ENCODE measurements at places on chromosomes 7 and 10.

DNA sequence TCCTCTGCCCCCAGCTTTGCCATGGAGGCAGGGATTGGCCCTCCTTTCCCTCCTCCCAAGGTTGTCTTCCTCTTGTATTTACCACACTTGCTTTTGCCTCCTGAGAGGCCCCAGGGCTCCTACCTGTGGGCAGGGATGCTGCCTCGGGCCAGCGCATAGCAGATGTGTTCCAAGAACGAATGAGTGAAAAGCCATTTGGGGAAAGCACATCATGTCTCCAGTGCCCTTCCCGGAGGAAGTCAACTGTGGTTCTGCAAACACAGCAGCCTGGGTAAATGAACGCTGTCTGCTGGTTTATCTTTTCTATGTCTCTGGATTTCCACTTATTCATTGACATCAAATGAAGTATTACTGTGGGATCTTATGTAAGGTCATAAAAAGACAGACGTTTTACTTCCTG, 161.7 kb downstream of the FANK1 start:
- no peak for DNase-seq

- no peak for DNase-seq
Measured at GRCh38 chr10:128704716-128705115, 578.5 kb upstream of the MKI67 start.

GRCh38 chr7:38842746-38843145, 66.2 kb downstream of the VPS41 start:
- DNase-seq: no peak

DNA sequence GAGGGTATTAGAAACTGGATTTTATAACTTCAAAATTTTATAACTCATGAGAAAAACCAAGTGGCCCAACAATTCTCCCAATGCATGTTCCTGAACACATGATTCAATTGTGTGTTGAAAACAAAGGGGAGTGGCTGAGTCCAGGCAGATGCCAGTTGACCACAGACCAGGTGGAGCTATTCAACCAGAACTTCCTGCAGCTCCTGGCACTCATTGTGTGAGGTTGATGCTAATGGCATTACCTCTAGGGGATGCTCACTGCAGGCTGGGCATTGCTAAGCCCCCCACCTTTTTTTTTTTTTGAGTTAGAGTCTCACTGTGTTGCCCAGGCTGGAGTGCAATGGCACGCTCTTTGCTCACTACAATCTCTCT, 20.3 kb downstream of the MYOF start:
- no peak for DNase-seq

GRCh38 chr10:122519144-122519543, 41.4 kb upstream of the DMBT1 start:
- DNase-seq: no peak

DNA sequence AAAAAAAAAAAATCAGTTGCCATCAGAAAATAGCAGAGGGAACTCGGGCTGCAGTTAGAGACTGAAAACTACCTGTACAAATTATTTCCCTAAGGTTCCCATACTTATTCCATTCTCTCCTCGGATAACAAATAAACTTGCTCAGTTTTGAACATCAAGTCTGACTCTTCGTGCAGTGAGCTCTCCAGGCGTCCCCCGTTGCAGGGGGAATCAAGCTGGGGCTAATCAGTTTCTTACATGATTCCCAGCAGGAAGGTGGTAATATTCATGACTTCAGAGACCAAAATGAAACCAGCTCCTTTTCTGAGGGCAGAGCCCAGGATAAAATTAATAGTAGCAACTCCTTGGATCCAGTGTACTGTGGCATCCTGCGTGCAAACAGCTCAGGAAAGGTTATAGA, 135.3 kb downstream of the FRMD4A start:
- no peak for DNase-seq

DNA sequence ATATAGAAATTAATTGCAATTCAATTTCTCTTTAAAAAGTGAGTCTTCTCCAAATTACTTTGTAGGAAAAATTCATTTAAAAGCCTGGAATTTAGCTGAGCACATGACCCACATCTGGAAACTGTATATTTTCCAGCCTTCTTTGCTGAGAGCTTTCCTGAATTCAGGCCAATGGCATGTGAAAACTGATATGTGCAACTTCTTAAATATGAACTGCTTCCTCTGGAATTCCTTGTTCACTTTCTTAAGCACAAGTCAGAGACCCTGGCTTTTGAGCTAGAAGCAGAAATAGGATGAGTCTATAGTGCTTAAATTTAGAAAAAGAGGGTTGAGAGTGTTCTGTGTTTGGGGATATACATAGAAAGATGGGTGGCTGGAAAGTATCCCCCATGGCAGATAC, 365.1 kb upstream of the MTPN start:
- no peak for DNase-seq

DNA sequence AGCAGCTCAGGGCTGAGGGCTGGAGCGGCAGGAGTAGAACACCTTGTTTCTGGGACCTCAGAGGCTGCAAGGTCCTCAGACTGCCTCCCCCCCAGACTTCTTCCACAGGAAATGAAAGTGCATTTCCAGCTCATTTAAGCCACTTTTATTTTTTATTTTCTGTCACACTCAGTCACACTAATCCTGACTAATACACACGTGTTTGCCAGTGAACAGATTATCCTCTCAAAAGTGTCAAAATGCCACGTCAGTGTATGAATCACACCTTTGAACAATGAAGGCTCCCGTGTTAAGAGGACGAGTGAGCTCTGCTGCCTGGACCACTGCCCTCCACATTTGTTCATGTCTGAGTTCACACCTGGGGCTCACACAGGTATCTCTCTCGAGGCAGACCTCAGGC, 488.5 kb downstream of the DNAJB6 start:
- no peak for DNase-seq

DNA sequence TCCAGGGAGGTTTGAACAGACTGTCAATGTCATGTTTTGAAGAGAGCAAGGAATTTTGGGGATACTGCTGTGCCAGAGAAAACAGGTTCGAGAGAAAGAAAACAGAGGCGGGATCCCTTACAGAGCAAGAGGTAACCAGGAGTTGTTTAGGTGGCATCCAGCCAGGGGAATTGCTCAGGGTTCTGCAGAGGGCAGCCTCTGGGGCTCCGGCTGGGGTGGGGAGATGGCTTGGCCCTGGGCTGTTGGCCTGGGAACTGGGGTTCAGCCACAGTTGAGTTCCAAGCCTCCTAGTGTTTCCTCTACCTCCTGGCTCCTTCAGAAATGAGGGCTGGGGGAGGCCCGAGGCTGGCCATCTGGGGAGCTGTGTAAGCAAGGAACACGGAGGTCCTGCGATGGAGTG, 68.0 kb downstream of the CAMK1D start:
- DNase-seq: no peak

GRCh38 chr7:118734541-118734940, 510.0 kb downstream of the ANKRD7 start:
- no peak for DNase-seq

- DNase-seq: no peak
Measured at GRCh38 chr10:72073708-72074573, 14.4 kb downstream of the SPOCK2 start.

DNA sequence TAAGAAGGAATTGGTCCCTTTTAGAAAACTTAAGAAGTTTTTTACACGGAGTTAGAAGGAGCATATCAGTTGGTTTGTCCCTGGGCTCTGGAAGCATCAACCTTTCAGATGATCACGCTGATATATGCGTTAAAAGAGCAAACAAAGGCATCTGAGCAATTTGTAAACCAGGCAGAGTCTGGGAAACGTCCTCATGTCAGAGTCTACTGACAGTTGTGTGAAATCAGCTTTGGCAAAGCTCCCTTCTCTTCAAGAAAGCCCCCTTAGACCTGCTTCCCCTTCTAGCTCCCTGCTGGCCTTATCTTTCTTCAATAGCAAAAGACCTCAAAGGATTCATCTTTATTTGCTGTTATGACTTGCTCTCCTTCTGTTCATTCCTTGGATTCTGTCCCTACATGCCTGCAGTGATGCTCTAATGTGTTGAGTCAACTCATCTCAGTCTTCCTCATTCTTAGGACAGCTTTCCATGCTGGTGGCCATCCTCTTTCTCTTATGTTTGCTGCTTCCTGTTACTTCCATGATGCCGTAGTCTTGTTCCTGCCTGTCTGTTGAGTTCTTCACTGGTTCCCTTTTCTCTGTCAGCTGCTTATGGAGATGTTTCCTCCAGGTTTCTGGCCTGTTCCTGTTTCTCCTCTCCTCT, 106.5 kb upstream of the BMPER start:
- DNase-seq: no peak

DNA sequence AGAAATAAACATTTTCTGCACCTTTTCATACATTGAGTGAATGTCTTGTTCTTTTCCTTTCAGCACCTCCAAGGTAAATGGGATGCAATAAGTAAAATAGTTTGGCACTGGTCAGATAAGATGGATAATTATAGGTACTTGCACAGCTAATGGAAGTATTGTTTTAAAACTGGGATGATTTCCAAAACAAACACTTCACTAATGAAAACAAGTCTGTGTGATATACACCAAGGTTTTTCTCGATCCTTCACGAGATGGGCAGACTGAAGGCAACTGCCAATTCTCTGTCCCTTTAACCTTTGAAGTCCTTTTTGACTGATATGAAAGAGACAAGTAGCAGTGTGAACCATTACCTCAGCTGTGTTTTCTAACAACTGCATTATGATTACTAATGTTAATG, 423.8 kb downstream of the GFRA1 start:
- no peak for DNase-seq

GRCh38 chr7:46407125-46407524, 486.1 kb upstream of the IGFBP3 start:
- no peak for DNase-seq

- DNase-seq: no peak
Measured at GRCh38 chr10:97538411-97538810, 34.2 kb upstream of the ANKRD2 start.

DNA sequence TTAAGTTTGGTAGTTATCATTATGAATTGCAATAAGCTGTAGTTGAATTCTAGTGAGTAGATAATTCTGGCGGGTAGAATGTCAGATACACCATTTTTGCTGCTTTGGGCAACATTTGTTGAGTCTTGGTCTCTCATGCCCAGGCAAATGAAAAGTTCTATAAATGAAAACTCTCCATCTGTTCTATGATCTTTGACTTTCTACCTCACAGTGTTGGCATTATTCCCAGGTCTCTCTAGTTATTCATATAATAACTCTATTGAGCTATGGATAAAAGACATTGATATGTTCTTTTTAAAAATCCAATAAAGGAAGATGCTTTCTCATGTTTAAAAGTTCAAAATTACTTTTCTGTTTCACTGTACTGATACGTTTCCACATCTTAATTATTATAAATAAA, 415.3 kb upstream of the SEMA3D start:
- no peak for DNase-seq

- DNase-seq: peak; percentile 51
Measured at GRCh38 chr7:138008588-138009349, 6.9 kb upstream of the CREB3L2 start.

- DNase-seq: no peak
Measured at GRCh38 chr7:5795752-5796475, 14.5 kb upstream of the RNF216 start.

DNA sequence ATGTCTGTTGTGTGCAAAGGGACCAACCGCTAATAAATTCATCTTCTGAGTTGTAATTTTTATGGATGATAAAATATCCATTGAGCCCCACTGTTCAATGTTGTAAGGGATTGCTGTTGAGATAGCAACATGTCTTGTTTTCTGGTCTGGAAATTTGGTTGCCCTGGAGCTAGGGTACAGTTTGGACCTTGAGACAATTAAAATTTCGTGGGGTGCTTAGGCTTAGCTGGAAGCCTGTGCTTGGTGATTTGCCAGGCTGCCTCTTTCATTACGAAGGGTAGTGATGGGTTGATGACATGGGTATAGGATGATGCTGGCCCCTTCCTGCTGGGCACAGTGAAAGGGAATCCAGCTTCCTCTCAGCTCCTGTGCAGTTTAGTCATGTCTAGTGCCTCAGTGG, 43.6 kb downstream of the PLCE1 start:
- DNase-seq: no peak

DNA sequence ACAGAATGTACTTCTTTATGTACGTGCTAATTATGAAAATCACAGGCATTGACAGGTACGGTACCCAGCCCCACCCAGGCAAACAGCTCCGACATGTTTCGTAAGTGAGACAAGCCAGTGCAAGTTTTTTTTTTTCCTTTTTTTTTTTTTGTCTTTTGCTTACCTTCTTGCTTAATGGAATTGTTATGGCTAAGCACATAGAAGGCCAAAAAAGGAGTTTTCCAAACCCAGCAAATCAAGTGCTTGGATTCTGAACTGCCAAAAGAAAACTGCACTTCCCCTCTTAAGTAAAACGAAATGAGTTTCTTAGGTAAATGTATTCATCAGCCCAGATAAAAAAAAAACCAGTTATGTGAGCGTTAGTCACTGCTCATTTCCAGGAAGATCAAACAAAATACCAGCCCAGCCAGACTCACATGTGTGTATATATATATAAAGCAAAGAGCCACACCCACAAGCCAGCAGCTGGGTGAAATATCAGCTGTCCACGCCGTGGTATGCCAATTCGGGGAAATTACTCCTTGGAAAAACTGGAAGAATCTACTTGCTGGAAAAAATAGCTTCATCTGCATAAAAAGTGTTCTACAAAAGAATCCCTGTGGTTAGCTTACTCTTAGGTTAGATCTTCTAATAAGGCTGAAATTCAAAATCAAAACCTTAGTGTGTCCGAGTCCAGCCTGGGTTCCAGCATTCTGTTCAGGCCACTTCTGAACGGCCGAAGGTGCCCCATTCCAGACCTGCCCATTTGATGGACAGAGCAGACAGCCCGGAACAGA, 8.0 kb downstream of the KLF6 start:
- no peak for DNase-seq

GRCh38 chr7:93194386-93194785, 31.9 kb downstream of the HEPACAM2 start:
- no peak for DNase-seq

DNA sequence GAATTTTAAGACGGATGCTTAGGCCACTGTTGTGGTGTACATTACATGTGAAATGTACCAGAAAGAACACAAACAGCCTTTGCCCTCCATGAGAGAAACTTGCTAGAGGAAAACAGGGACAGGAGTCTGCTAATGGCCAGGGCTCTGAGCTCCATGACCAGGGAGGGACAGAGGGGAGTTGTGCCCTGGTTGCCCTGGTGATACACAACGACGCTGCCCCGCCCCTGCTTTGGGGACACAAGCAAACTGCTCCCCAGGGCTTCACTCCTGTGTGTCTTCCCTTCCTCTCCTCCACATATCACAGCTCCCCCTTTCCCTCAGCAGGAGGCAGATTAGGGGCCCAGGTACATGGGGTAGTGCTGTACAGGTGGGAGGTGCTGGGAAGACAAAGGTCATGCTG, 36.2 kb downstream of the AMPH start:
- no peak for DNase-seq

DNA sequence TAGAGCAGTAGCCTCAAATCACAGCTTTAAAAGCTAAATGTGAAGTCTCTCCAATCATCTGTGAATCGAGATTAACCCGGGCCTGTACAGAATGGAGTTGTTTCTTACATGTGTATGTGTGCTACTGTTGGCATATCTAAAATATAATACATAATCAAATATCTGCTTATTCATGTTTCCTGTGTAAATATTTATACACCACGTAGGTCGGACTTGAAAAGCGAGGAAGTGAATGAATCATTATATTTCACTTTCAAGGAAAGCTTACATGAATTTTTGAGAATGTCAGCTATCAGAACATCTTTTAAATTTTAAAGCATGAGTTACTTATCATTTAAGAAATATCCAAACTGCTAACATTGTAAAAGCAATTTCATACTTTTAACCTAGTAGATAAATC, 233.3 kb downstream of the SLC25A13 start:
- DNase-seq: no peak

- no peak for DNase-seq
Measured at GRCh38 chr10:76337641-76338040, 906.2 kb downstream of the LRMDA start.

Data from bone marrow (tissue), 2 donors.